ENCODE measurements at places on chromosomes 1 and 21.

DNA sequence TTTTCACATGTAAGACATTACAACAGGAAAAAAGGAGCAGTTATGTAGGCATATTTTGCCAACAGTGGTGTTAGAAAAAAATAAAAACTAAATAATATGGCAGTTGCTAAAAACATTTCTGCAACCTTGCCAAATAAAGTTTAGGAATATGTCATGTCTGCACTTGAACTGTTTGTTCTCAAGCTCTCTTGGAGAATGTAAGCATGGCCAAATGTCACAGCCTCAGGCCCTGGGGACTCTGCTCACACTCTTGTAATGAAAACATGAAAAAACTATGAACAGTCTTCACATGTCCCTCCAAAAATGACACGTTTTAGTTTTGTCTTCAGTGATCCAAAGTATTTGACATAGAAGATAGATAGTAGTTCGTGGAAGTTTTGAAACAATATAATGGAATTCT is 753.3 kb downstream of the LTN1 start:
- no peak for DNase-seq

GRCh38 chr1:23980728-23981070 is 572 bp upstream of the SRSF10 start:
- no peak for DNase-seq

DNA sequence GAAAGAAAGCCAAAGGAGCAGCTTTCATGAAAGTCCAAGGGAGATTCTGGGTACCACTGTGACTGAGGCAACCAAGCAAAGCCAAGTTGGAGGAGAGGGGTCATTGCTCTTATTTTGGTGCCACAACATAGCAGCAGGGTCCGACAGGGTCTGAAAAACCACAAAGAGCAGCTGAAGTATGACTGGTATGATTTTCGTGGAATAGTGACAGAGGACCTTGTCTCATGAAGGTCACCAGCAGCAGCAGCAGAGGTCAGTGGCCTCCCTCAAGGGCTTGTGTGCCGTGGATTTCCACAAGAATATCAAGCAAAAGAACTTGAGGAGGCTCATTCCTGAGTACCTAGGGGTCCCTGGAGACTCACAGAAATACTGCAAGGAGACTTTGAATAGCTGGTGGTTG is 160.9 kb upstream of the SYT6 start:
- no peak for DNase-seq

- no peak for DNase-seq
Observed at GRCh38 chr1:30250338-30250983, 472.9 kb downstream of the MATN1 start.

- DNase-seq, result no peak
Observed at GRCh38 chr21:35603494-35603893, 456.8 kb downstream of the SETD4 start.

DNA sequence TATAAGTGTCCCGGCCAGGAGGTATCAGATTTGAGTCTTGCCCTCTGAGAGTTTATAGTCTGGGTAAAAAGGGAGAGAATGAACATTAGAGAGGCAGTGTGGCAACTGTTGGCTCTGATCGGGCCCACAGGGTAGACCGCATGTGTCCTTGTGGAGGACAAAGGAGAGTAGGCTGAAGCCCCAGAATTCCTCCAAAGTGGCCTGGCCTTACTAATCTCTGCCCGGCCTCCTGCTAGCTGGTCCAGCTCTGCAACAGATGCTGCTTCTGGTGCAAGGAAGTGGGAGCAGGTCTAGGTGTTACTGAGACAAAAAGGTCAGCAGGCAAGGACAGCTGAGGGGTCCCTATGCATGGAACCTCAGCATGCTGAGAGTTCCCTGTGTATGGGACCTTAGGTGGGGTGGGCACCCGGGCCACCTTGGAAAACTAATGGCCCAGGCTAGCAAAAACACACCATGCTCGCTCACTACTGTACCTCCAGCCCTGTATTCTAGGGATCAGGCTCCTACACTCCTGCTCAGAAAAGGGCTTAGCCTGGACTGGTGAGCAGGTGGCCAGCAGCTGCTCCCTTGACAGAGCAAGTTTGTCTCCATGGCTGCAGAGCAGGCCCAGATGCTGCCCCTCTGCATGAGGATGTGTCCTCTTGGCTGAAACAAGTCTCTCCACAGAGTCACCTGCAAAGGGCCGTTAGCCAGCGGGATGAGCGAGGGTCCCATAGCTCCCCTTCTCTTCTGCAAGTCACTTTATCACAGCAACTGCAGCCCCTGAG is 30.3 kb upstream of the RGS16 start:
- no peak for DNase-seq

DNA sequence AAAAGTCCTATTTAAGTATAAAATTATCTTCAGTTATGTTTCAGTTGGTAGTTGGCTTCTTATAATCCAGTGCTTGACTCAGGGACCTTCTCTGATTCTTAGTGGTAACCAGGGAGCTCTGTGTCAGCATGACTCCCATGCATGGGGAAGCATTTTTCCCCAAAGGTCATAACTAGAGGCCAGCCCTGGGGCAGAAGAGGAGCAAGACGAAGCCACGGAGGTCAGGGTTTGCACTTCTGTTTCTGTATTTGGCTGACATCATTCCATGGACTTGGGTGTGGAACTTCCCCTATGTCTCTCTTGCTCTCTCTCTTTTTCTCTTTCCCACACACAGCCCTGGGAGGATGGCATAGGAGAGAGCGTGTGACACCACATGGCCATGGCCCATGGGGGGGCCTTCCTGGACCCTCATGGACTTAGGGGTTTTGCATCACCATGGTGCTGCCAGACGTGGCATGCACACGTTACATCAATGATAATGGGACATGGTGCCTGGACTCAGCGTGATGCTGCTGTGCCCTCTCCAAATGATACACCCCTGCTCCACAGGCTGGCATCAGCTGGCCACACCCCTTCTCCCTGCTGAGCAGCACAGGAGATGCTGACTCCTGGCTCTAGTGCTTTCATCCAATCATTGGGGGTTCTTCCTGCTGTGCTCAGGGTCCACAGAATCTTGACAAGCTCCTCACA is 260.5 kb downstream of the KCNJ6 start:
- DNase-seq, result no peak

DNA sequence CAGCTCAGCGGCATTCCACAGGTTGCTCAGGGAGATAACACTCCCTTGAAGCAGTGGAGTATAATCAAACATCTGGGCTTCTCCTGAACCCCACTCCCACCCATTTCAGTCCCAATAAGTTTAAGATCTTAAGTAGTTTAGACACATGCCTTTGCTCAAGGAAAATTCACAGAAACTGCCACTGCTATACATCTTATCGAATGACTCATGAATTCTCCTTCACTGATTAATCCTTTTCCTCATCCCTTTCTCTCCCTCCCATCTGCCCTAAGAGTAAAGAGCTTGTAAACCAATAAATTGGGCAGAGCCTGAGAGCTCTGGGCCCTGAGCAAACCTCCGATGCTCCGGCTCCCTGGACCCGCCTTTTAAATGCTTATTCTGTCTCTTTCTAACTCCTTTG is 10.2 kb downstream of the VN1R5 start:
- no peak for DNase-seq

GRCh38 chr21:35502821-35503220 is 453.7 kb upstream of the RUNX1 start:
- no peak for DNase-seq

- no peak for DNase-seq
Observed at GRCh38 chr1:153072806-153073726, 1.7 kb upstream of the SPRR2B start.

GRCh38 chr21:42212266-42212665 is 6.7 kb upstream of the ABCG1 start:
- no peak for DNase-seq

All from cerebellar nuclear complex (tissue), 1 donor.